ENCODE measurements at places on chromosomes 5 and 9.

DNA sequence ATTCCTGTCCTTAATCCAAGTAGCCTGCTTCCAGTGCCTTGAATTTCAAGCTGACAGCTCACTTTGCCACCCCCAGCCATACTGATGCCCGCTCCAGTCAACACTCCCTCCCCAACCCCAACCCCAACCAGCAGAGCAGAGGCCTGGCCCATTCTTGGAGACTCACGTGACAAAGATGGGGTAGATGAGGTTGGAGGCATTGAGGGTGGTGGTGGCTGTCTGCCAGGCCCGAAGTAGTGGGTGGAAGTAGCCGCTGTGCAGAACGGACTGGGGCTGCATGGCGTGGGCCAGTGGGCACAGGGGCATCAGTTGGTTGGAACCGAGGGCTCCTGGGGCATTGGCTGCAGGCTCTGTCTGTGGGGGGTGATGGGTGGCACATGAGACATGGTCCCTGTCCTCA lies 7.8 kb downstream of the ALAD start:
- no peak for DNase-seq

DNA sequence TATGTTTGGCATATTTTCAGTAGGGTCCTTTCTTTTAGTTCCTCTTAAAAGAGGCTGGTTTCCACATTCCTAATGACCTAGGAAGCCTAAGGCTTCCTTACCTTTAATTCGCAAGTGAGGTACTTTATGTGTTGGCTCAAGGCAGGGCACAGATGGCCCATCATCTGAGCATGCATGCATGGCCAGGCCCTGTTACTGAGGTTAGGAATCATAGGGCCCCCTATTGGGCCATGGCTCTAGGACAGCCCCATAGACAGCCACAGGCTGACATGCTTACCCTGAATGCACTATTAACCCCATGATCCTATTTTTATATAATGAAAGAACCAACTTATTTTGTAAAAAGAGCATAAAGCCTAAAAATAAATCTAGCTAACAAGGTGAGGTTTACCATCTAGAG lies 271.4 kb downstream of the ELAVL2 start:
- DNase-seq: no peak

GRCh38 chr9:35951736-35952135 lies 6.2 kb downstream of the OR2S2 start:
- no peak for DNase-seq

DNA sequence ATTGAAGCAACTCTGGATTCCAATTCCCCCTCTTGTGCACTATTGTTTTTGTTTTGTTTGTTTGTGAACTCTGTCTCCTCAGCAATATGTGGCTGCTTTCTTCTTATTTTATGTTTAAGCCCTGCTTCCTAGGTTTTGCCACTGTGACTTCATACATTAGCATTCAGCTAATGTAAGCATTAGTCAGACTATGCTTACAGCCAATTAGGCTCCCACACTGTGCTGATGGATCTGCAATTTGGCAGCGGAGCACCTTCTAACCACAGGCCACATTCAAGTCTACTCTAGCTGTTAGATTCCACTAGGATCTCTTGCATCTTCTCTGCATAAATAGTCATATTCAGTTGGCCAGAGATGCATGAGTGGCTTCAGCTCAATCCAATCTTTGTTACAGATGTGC lies 9.6 kb upstream of the BICD2 start:
- DNase-seq: no peak

- no peak for DNase-seq
Measured at GRCh38 chr9:126676685-126677143, 63.0 kb downstream of the LMX1B start.

DNA sequence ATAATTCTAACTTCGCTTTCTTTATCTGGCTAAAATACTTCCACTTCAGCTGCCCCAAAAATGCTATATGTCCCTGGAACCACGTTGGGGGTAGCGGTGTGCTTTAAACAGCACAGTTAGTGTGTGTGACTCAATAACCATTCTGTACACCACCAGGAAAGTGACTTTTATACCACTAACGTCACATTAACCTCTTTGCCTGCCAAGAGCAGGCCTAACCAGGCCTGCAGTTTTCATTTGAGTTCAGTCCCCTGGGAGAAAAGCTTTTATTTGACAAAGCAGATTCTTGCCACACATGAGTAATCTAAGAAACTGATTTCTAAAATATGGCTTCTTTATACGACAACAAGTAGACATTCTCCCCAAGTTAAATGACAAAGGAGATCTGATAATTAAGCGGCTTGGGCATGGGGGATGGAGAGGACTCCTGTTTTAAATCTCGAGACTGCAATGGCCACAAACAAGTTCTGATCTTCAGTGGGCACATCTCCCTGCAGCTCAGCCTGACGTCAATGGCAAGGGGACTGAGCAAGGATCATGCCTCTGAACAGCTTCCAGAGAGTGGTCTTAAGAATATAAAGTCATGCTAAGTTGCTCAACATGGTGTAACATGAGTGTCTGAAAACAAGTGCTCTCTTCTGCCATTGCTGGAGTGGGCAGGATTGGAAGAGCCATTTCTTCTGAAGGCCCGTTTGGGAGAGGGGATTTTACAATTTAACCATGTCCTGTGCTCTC lies 91.8 kb downstream of the GLIS3 start:
- no peak for DNase-seq

GRCh38 chr9:136943291-136944211 lies 987 bp downstream of the FBXW5 start:
- no peak for DNase-seq

- no peak for DNase-seq
Measured at GRCh38 chr5:13107537-13107936, 837.0 kb downstream of the DNAH5 start.
